NCI-H1417 treated with DMSO at 0.1 percent for 48 hours (cell line): ENCODE measurements at places on chromosomes 4 and X.

GRCh38 chrX:13770013-13770535 lies 35.5 kb downstream of the OFD1 start:
- peak; percentile 70 for DNase-seq

DNA sequence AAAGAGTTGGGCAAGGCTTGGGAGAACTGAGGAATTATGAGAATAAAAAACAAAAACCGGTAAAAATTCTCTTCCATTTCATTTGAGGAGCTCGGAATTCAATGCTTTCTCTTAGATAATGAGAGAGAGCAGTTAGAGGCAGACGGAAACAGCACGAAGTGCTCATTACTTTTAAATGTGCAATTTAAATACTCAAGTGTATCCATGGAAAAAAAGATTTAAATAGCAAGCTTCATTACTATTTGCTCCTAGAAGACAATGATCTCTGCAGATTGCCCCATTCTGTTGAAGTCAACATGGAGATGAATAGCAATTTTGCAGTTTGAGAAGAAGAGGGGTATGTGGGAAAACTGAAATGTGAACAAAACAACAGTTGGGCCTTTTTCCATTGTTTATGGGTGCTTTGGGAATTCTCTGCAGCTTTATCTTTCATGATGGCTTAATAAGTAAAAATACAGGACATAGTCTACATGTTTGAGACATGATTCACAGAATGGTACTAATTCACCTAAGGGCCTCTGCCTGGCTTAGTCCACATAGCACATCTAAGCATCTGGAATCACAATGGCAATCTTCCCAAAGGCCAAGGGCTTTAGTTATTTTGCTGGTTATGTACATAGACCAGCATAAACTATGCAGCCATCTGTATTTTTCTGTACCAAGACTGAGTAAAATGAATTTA lies 512.7 kb upstream of the FAT1 start:
- DNase-seq: no peak

- no peak for DNase-seq
Observed at GRCh38 chr4:139457318-139457717, 3.4 kb downstream of the RAB33B start.

- DNase-seq: no peak
Observed at GRCh38 chrX:138986235-138986634, 274.7 kb upstream of the FGF13 start.

- DNase-seq: no peak
Observed at GRCh38 chr4:151486168-151486567, 77.2 kb downstream of the FHIP1A start.

- DNase-seq: no peak
Observed at GRCh38 chrX:11751261-11751660, 6.8 kb upstream of the MSL3 start.

GRCh38 chr4:169116270-169116901 lies 106.3 kb upstream of the CBR4 start:
- DNase-seq: no peak

DNA sequence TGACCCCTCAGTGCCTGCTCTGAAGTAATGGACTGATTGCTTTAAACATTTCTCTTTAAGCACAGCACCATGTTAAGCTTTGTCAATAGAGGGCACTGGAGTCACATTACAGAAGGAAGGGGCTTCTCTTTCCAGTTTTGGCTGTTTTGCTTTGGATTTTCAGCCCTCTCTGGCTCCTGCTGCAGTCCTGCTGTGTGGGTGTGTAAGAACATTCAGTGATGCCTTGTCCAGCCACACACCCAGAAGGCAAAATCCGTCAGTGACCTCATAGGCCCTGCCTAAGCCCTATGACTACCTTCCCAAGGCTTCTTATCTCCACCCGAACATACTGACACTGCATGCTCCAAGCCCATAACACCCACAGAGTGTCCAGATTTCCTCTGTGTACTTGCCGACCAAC lies 215.3 kb upstream of the CTSO start:
- DNase-seq: peak; percentile 41

GRCh38 chr4:2254665-2255500 lies 7.0 kb downstream of the MXD4 start:
- DNase-seq: no peak

DNA sequence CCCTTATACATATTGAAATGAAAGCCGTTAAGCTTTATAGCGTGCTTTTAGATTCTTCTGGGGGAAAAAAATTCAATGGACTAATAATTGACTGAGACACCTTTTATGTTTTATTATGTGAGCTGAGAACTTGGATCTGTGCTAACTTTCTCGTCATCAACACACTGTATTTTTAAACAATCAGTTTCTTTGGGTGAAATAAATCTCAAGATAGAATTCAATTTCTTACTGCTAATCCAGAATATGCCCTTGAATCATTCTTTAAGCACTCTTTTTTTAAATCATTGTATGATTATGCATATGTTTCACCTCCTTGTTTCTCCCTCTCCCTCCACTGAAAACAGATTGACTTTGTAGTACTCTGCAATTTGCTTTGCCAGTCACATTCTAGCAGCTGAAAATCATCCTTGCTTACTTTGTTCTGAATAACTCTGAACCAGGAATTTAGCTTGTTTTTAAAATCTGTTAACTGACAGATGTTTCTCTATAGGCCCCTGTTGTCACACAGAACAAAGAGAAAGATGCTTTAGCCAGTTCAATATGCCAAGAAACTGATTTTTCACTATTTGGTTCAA lies 81.5 kb downstream of the SLIT2 start:
- DNase-seq: no peak

DNA sequence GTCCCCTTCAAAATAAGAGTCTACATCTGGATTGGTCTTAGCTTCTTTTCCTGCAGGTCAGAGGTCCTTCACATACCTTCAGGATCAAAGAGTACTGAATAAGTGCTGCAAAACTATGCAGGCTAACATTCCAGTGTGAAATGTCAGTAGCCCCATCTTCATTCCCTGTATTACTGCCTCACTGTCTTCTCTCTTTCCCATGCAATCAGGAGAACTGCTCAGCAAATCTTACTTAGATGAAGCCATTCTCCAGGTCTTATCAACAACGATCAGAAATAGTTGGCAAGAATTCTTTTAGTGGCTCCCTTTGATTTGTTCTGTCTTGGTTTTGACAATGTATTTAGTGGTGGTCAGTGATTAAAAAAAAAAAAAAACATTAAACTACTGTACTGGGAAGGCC lies 26.0 kb upstream of the IQCM start:
- DNase-seq: no peak

DNA sequence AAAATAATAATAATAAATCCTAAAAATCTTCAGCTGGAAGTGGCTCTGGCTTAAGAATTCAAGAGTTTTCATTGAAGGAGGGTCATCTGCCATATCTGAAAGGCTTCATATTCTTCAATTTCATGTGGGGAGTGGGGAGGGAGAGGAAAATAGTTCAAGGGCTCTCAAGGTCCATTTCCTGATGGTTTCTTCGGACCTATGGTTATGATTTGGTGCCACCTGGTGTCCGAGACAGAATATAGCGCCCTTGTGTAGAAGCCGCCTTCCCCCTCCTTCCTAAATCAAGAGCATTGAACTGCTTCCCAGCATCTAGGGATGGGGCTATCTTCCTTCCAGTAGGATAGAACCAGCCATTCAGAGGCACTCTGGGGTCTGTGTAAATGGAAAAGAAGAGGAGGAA lies 34.3 kb downstream of the NLGN3 start:
- peak; percentile 12 for DNase-seq

DNA sequence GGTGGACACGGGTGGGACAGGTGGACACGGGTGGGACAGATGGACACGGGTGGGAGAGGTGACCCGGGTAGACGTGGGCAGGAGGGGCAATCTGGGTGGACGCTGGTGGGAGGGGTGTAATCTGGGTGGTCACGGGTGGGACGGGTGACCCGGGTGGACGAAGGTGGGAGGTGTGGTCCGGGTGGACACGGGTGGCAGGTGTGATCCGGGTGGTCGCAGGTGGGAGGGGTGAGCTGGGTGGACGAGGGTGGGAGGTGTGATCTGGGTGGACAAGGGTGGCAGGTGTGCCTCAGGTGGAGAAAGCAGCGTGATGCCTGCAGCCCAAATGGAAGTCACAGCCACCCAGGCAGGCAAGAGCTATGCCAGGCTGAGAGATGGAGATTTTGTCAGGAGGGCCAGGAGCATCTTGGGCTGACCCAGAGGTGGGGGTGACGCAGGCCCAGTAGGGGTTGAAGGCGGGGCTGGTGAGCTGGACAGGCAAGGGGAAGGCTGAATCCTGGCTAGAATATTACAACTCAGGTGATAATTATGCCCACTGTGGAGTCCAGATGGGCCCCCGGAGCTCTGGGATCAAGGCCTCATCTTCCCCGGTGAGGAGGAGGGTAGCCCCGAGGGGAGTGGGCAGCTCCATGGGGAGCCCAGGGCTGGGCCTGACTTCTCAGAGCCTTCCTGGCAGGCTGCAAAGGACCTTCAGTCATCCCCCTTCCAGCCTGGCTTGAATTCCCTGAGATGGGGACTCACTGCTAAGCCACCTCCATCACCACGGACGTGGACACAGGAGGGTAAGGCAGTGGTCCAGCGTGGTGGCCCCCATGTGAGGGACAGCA lies 100.0 kb downstream of the ADRA2C start:
- no peak for DNase-seq

GRCh38 chrX:32749070-32749469 lies 462.3 kb downstream of the DMD start:
- DNase-seq: no peak

- DNase-seq: no peak
Observed at GRCh38 chrX:54920610-54921426, at the start of gene TRO. TRO (plus strand) TSS chrX:54920824; CDS start chrX:54922247, 1,423 bp downstream.

- no peak for DNase-seq
Observed at GRCh38 chrX:44012484-44013096, 39.4 kb upstream of the NDP start.

DNA sequence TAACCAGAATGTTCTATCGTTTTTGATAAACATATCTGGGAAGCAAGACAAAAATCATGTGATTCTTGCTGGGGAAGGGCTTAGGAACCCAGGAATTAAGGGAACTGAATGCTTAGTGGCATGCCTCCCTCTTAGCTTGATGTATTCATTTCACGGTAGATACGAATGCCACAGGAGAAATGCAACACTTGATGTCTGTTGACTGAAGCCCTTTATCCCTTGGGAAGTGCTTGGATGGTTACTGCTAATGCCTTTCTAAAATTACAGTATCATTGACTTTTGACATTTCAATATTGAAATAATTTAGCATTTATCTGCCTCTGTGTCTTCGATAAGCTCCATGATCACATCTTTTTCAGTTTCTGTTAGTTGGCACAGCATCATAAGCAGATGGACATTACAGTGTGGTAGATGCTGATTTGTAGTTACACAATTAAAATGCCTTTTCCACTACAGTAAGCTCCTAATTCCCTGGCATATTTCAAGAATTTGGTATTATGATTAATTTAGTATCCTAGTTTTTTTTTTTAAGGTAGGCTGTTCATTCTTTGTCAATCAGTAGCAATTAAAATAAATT lies 226.7 kb downstream of the ARHGAP10 start:
- DNase-seq: no peak

- DNase-seq: no peak
Observed at GRCh38 chr4:177239878-177240277, 69.8 kb upstream of the NEIL3 start.

- no peak for DNase-seq
Observed at GRCh38 chr4:128357286-128357685, 69.7 kb upstream of the PGRMC2 start.
